A375 (cell line): ENCODE measurements at places on chromosomes 7 and 10. TPM values are rescaled to one million over a fixed set of nuclear protein-coding genes. Genes with fewer than 3 reads are reported as not detected.

TDRD1 gene
- not detected in 2 replicates for total RNA-seq

TBX20 gene
- total RNA-seq: 2.2 and 2.9 TPM in 2 replicates

SNCG gene
- total RNA-seq: 8.7 and 10.8 TPM in 2 replicates

ENTPD7 gene
- total RNA-seq: 6.5 and 6.8 TPM in 2 replicates

ZNF25 gene
- 1.1 and 1.8 TPM in 2 replicates for total RNA-seq

GPR26 gene
- not detected in 2 replicates for total RNA-seq

CYP26A1 gene
- 0.32 and 0.91 TPM in 2 replicates for total RNA-seq

TRDMT1 gene
- 3.2 and 5.9 TPM in 2 replicates for total RNA-seq

AKR1C2 gene
- total RNA-seq: 10.1 and 17.8 TPM in 2 replicates

WIPF3 gene
- total RNA-seq: 0.08 TPM in 1 of 2 replicates, not detected in the other

UBE2H gene
- total RNA-seq: 60.0 and 75.8 TPM in 2 replicates

KLF14 gene
- total RNA-seq: 0.45 and 0.74 TPM in 2 replicates

NKX6-2 gene
- not detected in 2 replicates for total RNA-seq

CRHR2 gene
- total RNA-seq: not detected in 2 replicates

ANKRD22 gene
- not detected in 2 replicates for total RNA-seq

CUBN gene
- total RNA-seq: 0.30 and 3.2 TPM in 2 replicates

TMEM270 gene
- total RNA-seq: 0.93 TPM in 1 of 2 replicates, not detected in the other

JAKMIP3 gene
- total RNA-seq: 0.03 and 0.04 TPM in 2 replicates

PNLIPRP3 gene
- total RNA-seq: 0.03 TPM in 1 of 2 replicates, not detected in the other

ICA1 gene
- total RNA-seq: 14.6 and 33.6 TPM in 2 replicates

MKLN1 gene
- 21.5 and 27.0 TPM in 2 replicates for total RNA-seq

CALHM3 gene
- 0.34 and 1.2 TPM in 2 replicates for total RNA-seq

CASD1 gene
- total RNA-seq: 6.6 and 13.5 TPM in 2 replicates

MYOF gene
- total RNA-seq: 142 and 148 TPM in 2 replicates

DYNC1I1 gene
- 0.94 and 3.7 TPM in 2 replicates for total RNA-seq

IPMK gene
- 1.8 and 1.9 TPM in 2 replicates for total RNA-seq

IGF2BP3 gene
- total RNA-seq: 121 and 146 TPM in 2 replicates

COL13A1 gene
- total RNA-seq: 59.4 and 61.0 TPM in 2 replicates

TMEM273 gene
- not detected in 2 replicates for total RNA-seq

GPR146 gene
- 1.7 and 1.8 TPM in 2 replicates for total RNA-seq

TACC2 gene
- total RNA-seq: 20.6 and 25.4 TPM in 2 replicates

AFAP1L2 gene
- total RNA-seq: 8.9 and 10.6 TPM in 2 replicates

NIPSNAP2 gene
- total RNA-seq: 30.0 and 40.0 TPM in 2 replicates

SH2D4B gene
- total RNA-seq: 0.03 and 0.30 TPM in 2 replicates

METTL27 gene
- total RNA-seq: 19.9 TPM in 2 replicates

DLX5 gene
- not detected in 2 replicates for total RNA-seq

UPK3BL1 gene
- total RNA-seq: 14.8 and 16.4 TPM in 2 replicates

ASB15 gene
- total RNA-seq: not detected in 2 replicates

ZNF789 gene
- total RNA-seq: 8.4 and 17.3 TPM in 2 replicates

CYP2C9 gene
- not detected in 2 replicates for total RNA-seq
